Activated T-cell treated with anti-CD3 and anti-CD28 coated beads, Interleukin-2, amount 50 U/mL, for 72 hours (primary cell): ENCODE measurements at places on chromosomes 4 and X. TPM values are rescaled to one million over a fixed set of nuclear protein-coding genes. Genes with fewer than 3 reads are reported as not detected.

DNA sequence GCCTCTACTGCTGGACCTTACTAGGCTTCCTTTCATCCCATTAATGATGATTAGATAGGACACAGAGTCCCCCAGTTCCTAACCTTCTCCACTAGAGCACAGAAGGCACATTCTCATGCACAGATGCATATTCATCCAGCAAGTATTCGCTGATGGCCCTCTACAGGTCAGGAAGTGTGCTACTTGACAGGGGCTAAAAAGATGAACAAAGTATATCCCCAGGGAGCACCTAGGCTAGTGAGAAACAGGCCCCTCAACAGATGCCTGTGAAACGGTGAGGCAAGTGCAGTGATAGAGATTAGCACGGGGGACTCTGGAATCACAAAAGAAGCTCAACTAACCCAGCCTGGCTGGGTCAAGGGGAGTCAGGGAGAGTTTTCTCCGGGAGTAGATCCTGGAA is 95.8 kb downstream of the MGST2 start:
- no peak overlapping the region for H3K27ac ChIP-seq
- H3K4me1 ChIP-seq: peaks cover 6% of the 10 kb centered on the region
- no peaks in the 10 kb centered on the region for H3K36me3 ChIP-seq
- H3K27me3 ChIP-seq: no peaks in the 10 kb centered on the region

EPGN gene
- total RNA-seq: not detected

DNA sequence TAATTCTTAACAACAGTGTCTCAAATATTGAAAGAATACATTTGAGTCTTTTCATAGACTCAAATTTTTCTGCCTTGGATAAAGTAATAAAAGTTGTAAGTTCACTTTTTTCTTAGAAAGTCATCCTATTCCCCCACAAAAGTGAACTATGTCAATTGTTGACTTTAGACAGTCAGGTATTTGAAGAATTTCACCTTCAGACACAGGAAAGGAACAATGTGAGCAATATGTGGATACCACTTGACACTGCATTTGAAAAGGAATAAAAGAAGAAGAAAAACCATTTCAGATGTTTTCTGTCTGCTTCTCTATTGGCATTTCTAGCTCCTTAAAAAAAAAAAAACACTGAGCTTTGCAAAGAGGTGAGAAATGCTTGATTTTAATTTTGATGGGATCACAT is 1389.0 kb upstream of the IGFBP7 start:
- no peaks in the 10 kb centered on the region for H3K36me3 ChIP-seq
- no peaks in the 10 kb centered on the region for H3K4me1 ChIP-seq
- no peak overlapping the region for H3K27ac ChIP-seq
- no peaks in the 10 kb centered on the region for H3K27me3 ChIP-seq
- no peak for DNase-seq
- H3K4me3 ChIP-seq: no peak overlapping the region

DNA sequence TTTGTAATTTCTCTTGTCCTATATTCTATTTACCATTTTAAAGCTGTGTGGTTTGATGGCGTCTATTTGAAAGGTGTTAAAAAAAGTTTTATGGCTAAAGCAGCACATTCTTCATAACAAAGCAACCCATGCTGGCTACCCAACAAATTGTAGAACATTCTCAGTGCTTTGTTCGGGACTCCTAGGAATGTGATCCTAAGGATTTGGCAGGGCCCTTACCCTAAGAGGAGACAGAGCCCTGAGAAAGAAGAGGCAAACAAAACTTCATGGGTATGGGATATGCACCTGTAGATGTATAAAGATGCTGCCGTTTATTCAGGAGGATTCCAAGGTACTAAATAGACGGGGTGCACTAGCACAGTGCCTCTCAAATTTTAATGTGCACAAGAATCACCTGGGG is 370.8 kb upstream of the DIPK2B start:
- H3K27me3 ChIP-seq: peaks cover 11% of the 10 kb centered on the region
- H3K4me3 ChIP-seq: no peak overlapping the region
- H3K27ac ChIP-seq: no peak overlapping the region
- no peak for DNase-seq
- H3K36me3 ChIP-seq: no peaks in the 10 kb centered on the region

GRCh38 chr4:108355902-108356535 is 187.3 kb upstream of the LEF1 start:
- H3K36me3 ChIP-seq: no peaks in the 10 kb centered on the region
- peak overlapping the region; percentile 88 for H3K27ac ChIP-seq
- H3K4me1 ChIP-seq: peaks cover 75% of the 10 kb centered on the region
- peak overlapping the region; percentile 53 for H3K4me3 ChIP-seq
- peaks cover 12% of the 10 kb centered on the region for H3K27me3 ChIP-seq

DNA sequence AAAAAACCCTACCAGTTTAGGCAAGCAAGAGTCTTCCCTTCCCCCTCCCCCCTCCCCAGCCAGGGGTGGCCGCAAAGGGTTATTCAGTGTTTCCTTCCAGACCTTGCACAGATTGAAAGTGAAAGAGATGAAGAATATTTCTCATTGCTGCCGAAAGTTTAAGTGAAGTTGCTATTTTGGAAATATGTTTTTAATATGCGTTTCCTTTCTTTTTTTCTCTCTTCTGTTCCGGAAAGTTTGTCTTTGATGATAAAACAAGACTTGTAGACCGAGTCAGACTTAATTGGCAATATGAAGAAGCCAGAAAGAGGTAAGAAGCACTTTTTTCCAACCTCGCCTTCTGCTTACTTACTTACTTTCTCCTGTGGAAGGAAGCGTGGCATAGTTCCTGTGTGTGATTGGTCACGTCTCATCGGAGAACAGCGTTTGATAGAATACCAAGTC is 58.5 kb upstream of the CLCN4 start:
- H3K27me3 ChIP-seq: no peaks in the 10 kb centered on the region
- H3K4me3 ChIP-seq: peak overlapping the region; percentile 56
- peak overlapping the region; percentile 95 for H3K27ac ChIP-seq

CTAG2 gene
- not detected for total RNA-seq

SPOCK3 gene
- not detected for total RNA-seq

PAGE1 gene
- not detected for total RNA-seq

CLTRN gene
- total RNA-seq: 1.6 TPM

DNA sequence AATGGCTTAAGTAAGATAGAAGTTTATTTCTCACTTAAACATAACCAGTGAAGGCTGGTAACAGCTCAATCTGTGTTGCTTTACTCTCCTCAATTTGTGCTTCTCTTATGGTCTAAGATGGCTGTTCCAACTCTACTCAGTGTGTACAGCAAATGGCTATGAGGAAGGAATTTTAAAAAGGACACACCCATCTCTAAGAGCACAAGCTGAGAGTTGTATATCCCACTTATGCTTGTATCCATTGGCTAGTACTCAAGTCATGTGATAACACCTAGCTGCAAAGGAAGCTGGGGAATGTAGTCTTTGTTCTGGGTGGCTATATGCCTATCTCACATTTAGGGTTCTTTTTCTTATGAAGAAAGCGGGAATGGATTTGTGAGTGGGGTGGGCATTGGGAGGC is 63.3 kb downstream of the GPAT3 start:
- no peak overlapping the region for H3K27ac ChIP-seq
- H3K36me3 ChIP-seq: no peaks in the 10 kb centered on the region
- no peak for DNase-seq
- no peaks in the 10 kb centered on the region for H3K27me3 ChIP-seq
- H3K4me3 ChIP-seq: no peak overlapping the region

- DNase-seq: no peak
- no peak overlapping the region for H3K4me3 ChIP-seq
- no peaks in the 10 kb centered on the region for H3K27me3 ChIP-seq
These were observed 895.1 kb downstream of the PCDH18 start for GRCh38 chr4:136637071-136637777.

DNA sequence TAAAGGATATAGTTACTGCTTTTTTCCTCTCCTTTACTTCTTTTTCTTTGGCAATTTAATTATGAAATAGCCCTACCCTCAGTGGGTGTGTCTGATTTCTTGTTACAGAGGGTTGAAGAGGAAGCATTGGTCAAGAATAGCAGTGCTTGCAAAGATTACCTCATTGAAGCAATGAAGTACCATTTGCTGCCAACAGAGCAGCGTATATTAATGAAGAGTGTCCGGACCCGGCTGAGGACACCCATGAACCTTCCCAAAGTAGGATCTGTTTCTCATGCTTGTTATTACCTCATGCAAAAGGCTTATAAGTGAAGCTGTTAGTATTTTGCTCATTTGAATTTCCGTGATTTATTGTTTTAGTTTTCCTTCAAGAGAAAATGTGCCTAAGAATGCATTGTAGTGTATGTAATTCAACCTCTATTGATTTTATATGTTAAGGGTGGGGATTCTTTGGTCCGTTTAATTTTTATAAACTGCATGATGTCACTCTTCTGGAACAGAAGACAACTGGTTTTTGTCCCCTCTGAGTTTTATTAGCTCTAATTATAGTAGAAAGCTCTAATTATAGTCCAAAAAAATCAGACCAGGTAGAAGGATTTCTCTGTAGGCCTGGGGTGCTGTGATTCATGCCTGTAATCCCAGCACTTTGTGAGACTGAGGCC is 27.9 kb upstream of the MSMO1 start:
- H3K4me3 ChIP-seq: no peak overlapping the region
- no peaks in the 10 kb centered on the region for H3K36me3 ChIP-seq
- no peaks in the 10 kb centered on the region for H3K27me3 ChIP-seq
- peaks cover 43% of the 10 kb centered on the region for H3K4me1 ChIP-seq
- DNase-seq: no peak

DNA sequence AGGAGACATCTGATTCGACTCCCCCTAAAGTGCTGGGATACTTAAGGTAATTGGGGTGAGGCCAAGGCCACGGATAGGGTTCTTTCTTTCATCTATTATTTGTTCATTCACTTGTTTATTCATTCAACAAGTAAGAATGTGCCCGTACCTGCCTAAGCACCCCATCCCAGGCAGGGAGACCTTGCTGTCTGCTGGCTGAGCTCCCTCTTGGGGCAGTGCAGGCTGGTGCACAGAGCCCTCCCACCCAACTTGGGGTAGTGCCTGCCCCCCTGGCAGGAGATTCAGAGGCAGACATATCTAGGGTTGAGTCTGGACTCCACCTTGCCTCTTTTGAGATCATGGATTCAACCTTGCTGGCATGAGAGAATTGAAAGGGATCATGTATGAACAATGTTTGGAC is 95.7 kb downstream of the DRD5 start:
- H3K27me3 ChIP-seq: no peaks in the 10 kb centered on the region
- H3K36me3 ChIP-seq: no peaks in the 10 kb centered on the region
- no peak overlapping the region for H3K4me3 ChIP-seq
- no peak overlapping the region for H3K27ac ChIP-seq
- DNase-seq: no peak

DNA sequence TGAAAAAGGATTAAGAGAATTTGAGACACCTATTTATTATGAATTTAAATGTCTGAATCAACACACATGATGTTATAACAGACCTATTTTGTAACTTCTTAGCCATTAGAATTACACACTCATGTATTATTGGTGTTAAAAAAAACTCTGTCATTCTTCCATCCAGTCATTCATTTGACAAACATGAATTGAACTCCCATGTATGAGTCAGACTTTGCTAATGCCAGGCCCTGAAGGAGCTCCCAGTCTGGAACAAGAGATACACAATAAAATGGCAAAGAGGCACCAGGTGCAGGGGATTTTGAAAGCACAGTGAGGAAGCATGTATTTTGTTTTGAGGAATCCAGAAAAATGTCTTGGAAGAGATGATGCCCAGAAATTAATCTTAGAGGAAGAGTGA is 87.7 kb upstream of the EFHC2 start:
- peaks cover 18% of the 10 kb centered on the region for H3K4me1 ChIP-seq
- peaks cover 4% of the 10 kb centered on the region for H3K36me3 ChIP-seq
- no peak for DNase-seq
- no peak overlapping the region for H3K4me3 ChIP-seq
- H3K27me3 ChIP-seq: peaks cover 38% of the 10 kb centered on the region
- no peak overlapping the region for H3K27ac ChIP-seq

POU4F2 gene
- not detected for total RNA-seq

DIPK2B gene
- total RNA-seq: not detected

TMPRSS11E gene
- total RNA-seq: not detected

- no peaks in the 10 kb centered on the region for H3K36me3 ChIP-seq
- no peak overlapping the region for H3K27ac ChIP-seq
- no peaks in the 10 kb centered on the region for H3K4me1 ChIP-seq
- H3K4me3 ChIP-seq: no peak overlapping the region
- DNase-seq: no peak
These were observed 39.3 kb downstream of the AFM start for GRCh38 chr4:73520821-73521220.

GRCh38 chr4:86106475-86106874 is 253.4 kb downstream of the MAPK10 start:
- H3K4me1 ChIP-seq: no peaks in the 10 kb centered on the region
- no peaks in the 10 kb centered on the region for H3K27me3 ChIP-seq
- DNase-seq: no peak
- H3K27ac ChIP-seq: no peak overlapping the region
- H3K36me3 ChIP-seq: no peaks in the 10 kb centered on the region
- no peak overlapping the region for H3K4me3 ChIP-seq

DNA sequence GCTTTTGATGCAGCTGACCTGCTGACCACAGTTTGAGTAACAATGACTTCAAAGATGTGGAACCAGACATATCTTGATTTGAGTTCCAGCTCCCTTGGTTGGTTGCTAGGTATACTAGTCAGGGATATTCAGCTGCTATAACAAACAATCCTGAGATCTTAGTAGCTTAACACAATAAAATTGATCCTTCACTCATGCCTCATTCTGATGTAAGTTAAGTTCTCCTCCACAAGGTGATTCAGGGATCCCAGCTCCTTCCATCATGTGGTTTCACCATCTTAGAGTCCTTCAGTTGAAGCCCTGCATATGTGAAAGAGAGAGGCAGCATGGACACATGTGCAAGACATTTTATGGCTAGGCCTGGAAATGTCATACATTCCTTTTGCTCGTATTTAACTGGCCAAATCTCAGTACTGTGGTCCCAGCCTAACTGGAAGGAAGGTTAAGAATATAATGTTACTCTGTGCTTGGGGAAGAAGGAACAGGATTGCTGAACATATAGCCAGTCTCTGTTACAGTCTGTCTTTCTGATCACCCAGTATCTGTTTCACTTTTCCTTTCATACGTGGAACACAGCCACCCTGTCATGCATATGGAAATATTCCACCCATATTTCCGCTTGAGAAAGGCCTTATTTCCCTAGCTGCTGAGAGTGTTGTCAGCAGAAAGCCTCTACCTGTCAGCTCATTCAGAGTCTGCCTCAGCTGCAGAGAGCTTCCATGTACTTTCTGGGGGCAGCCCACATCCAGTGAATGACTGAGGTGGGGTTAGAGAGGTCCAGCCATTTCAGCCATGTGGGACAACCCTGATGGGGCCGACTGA is 7.1 kb downstream of the SMIM9 start:
- no peak for DNase-seq
- H3K4me3 ChIP-seq: peak overlapping the region; percentile 63
- peaks cover 6% of the 10 kb centered on the region for H3K4me1 ChIP-seq
- peak overlapping the region; percentile 56 for H3K27ac ChIP-seq
- no peaks in the 10 kb centered on the region for H3K36me3 ChIP-seq

SYNPO2 gene
- 0.31 TPM for total RNA-seq

GRCh38 chr4:54484383-54484782 is 173.4 kb upstream of the KIT start:
- no peaks in the 10 kb centered on the region for H3K4me1 ChIP-seq
- H3K27ac ChIP-seq: no peak overlapping the region
- no peak overlapping the region for H3K4me3 ChIP-seq
- no peaks in the 10 kb centered on the region for H3K27me3 ChIP-seq
